ENCODE measurements at places on chromosomes 3 and 15.
A peak's percentile ranks its signal among the peaks of the same experiment; 100 is the strongest.

- no peak for DNase-seq
Measured at GRCh38 chr15:70259028-70259424, 161.3 kb upstream of the TLE3 start.

DNA sequence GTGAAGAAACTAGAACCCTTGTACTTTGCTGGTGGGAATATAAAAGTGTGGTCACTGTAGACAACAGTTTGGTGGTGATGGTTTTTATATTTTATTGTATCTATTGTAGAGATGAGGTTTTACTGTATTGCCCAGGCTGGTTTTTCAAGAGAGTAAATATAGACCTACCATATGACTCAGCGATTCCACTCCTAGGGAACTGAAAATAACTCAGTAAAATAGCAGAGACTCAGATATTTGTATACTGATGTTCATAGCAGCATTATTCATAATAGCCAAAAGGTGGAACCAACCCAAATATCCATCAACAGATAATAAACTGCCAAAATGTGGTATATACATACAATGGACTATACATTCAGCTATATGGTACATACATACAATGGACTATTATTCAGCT, 68.8 kb upstream of the IL12A start:
- DNase-seq, result no peak

- no peak for DNase-seq
Measured at GRCh38 chr3:40989141-40990061, 209.9 kb upstream of the CTNNB1 start.

DNA sequence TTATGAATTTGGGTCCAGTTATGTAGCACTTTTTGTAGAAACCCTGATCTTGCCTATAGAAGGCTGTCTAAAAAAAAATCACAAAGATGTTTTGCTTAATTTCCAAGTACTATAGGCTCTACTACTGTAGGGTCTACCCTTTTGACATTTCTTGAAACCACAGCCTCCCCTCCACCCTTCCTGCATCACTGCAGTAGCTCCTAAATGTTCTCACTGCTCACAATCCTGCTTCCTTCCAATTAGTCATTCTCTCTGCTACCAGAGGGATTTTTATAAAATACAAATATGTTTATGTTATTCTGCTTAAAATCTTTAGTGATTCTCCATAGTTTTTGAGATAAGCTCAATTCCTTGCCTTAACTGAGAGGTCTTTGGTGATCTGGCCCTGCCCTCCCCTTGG, 114.0 kb downstream of the CYP19A1 start:
- no peak for DNase-seq

- no peak for DNase-seq
Measured at GRCh38 chr3:182078316-182078715, 366.6 kb downstream of the SOX2 start.

GRCh38 chr3:161028555-161029153, 76.5 kb downstream of the B3GALNT1 start:
- DNase-seq, result no peak

DNA sequence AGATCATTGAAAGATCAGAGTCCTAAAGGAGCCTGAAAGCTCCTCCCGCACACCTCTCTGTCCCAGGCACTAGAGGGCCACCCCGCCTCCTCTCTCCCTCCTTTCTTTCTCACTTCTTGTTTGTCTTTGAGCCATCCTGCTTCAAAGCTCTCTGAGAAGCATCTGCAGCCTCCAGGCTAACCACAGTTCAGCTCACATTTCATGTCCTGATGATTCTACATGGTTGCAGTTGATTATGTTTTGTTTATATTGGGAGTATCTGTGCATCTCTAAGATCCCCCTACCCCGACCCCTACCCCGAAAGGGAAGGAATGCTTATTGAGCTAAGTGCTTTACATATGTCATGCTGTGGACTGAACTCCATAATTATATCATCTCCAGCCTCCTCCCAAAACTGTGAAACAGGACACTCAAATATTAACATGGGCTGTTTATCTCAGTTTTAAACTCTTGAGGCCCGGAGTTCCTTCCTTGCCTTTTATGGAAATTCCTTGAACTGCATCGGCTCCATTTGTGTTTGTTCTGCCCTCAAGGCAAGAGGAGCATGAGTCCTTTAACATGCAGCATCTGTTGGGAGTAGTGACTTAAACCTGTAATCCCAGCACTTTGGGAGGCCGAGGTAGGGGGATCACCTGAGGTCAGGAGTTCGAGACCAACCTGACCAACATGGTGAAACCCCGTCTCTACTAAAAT, 30.9 kb downstream of the MGLL start:
- no peak for DNase-seq

- DNase-seq, result no peak
Measured at GRCh38 chr15:101329309-101329863, 34.3 kb upstream of the SNRPA1 start.

DNA sequence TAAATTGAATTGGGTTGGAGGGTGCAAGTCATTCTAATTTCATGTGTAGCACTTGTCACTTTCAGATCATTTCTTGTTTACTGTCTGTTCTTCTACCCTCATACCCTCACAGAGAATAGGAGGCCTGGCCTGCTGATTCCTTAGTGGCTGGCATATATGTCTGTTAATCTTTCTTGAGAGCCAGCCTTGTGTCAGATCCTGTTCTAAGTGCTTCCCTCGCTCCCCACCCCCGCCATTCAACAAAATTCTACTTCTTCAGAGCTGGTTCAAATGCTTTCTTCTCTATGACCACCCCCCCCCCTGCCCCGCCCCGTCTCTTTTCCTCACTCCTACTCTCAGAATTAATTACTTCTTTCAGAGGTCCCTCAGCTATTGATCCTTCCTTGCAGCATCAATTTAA, 1.5 kb upstream of the U2SURP start:
- DNase-seq, result no peak

DNA sequence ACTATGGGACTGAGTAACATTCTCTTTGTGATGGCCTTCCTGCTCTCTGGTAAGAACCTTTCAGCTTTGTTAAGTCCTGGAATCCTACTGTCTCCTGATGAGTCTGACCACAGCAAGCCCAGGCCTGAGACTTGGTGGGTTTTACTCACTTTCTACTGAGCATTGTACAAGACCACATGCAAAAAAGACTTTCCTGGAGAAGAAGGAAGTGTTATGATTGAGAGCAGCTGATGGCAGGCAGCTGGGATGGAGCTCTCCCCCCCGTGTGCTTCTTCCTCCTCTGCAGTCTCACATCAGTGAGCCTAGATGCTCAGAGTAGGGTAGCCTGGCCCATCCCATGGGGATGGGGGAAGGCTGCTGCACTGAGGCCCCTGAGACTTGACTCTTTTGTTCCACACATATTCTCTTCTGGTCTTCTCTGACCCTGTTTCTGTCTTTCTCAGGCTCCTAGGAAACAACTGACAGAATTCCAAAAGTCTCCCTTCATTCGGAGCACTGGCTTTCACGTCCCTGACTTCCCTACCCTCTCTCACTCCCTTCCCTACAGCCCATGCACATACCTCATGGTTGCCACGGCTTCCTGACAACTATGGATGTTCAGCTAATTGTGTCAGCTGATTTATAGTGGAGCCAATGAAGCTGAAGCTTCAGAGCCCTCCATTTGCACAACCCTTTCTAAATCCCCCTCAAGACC, 36.6 kb downstream of the CD86 start:
- DNase-seq, result no peak

GRCh38 chr3:97884586-97885123, 62.8 kb downstream of the CRYBG3 start:
- no peak for DNase-seq

GRCh38 chr15:88118035-88118434, 138.5 kb downstream of the NTRK3 start:
- DNase-seq, result no peak

GRCh38 chr3:72043204-72044133, 258.5 kb upstream of the PROK2 start:
- DNase-seq, result no peak

GRCh38 chr3:67468511-67468910, 185.9 kb downstream of the SUCLG2 start:
- DNase-seq, result no peak

GRCh38 chr3:40224796-40225515, 84.6 kb upstream of the EIF1B start:
- no peak for DNase-seq

DNA sequence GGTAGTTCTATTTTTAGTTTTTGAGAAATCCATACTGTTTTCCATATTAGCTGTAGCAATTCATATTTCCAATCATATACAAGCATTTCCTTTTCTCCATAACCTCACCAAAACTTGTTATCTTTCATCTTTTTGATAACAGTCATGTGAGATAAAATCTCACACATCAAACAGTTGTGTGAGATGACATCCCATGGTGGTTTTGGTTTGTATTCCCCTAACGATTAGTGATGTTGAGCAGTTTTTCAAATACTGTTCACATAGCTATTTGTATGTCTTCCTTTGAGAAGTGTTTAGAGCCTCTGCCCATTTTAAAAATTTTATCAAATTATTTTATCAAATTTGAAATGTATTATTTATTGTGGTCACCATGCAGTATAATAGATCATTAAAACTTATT, 50.4 kb downstream of the FAM227B start:
- DNase-seq, result no peak

DNA sequence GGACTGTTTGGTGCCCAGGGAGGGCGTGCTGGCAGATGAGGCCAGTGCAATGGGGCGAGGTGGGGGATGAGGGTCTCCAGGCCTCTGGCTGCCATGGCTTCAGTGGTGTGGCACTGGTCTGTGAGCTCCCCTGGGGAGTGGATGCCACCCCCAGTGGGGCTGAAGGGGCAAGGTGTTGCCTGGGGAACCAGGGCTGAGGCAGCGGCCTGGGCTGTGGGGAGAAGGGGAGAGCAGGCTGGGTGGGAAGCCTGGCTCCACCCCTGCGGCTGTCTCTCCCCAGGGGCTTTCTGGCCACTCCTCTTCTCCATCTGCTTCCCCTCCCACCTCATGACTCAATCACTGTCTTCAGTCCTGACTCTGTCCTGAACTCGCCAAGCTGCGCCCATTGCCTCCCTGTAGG, 88.4 kb upstream of the TLE3 start:
- no peak for DNase-seq

- DNase-seq, result no peak
Measured at GRCh38 chr15:80580106-80580505, 115.0 kb upstream of the ABHD17C start.

DNA sequence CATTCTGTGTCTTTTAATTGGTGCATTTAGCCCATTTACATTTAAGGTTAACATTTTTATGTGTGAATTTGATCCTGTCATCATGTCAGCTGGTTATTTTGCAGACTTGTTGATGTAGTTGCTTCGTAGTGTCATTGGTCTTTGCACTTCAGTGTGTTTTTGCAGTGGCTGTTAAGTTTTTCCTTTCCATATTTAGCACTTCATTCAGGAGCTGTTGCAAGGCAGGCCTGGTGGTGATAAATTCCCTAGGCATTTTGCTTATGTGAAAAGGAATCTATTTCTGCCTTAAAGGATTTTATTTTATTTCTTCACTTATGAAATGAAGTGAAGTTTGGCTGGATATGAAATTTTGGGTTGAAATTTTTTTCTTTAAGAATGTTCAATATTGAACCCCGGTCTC, 70.2 kb upstream of the CD96 start:
- DNase-seq, result no peak

- DNase-seq, result peak; percentile 11
Measured at GRCh38 chr3:147312786-147313280, 93.5 kb downstream of the ZIC4 start.

- DNase-seq, result no peak
Measured at GRCh38 chr3:8416965-8417364, 84.7 kb upstream of the LMCD1 start.

GRCh38 chr3:153595186-153595815, 433.3 kb downstream of the RAP2B start:
- peak; percentile 1 for DNase-seq

GRCh38 chr3:58635371-58636285, 30.9 kb downstream of the FAM3D start:
- no peak for DNase-seq

All from SK-N-SH (cell line).